ENCODE measurements at places on chromosomes 3 and 15. TPM values are rescaled to one million over a fixed set of nuclear protein-coding genes. Genes with fewer than 3 reads are reported as not detected.

Gene GCHFR
- 1.4 TPM for total RNA-seq

Gene GOLGA6D
- not detected for total RNA-seq

Gene CLRN1
- total RNA-seq: not detected

Gene MASP1
- 13.1 TPM for total RNA-seq

Gene GCNT3
- total RNA-seq: not detected

Gene ROPN1B
- not detected for total RNA-seq

Gene TIMP4
- 0.56 TPM for total RNA-seq

Gene ZMYND10
- total RNA-seq: 1.1 TPM

Gene PRSS50
- not detected for total RNA-seq

Gene CPNE4
- not detected for total RNA-seq

Gene GRIP2
- total RNA-seq: under 0.01 TPM

Gene SGO1
- 8.1 TPM for total RNA-seq

Gene STX19
- not detected for total RNA-seq

Gene GLCE
- 38.0 TPM for total RNA-seq

Gene SEMA3F
- 9.2 TPM for total RNA-seq

Gene ECE2
- not detected for total RNA-seq

Gene CHRNB4
- total RNA-seq: not detected

Gene GMNC
- total RNA-seq: 0.18 TPM

Gene RTP1
- total RNA-seq: not detected

Gene HYKK
- 5.6 TPM for total RNA-seq

Gene BHLHE40
- total RNA-seq: 22.8 TPM

Gene GOLGA8T
- not detected for total RNA-seq

Gene PLOD2
- 117 TPM for total RNA-seq

Gene PTPN23
- total RNA-seq: 4.5 TPM

Gene GPR171
- total RNA-seq: not detected

Gene ADAMTSL3
- under 0.01 TPM for total RNA-seq

Gene CSPG5
- under 0.01 TPM for total RNA-seq

Gene PCSK6
- not detected for total RNA-seq

Gene TRIM71
- total RNA-seq: not detected

Gene CYP8B1
- not detected for total RNA-seq

Gene TRPM1
- total RNA-seq: 0.28 TPM

Gene CIDEC
- total RNA-seq: not detected

Gene EXD1
- not detected for total RNA-seq
